ENCODE measurements at places on chromosomes 5 and 9. TPM values are rescaled to one million over a fixed set of nuclear protein-coding genes. Genes with fewer than 3 reads are reported as not detected.

CCDC192 gene
- total RNA-seq = not detected

ADAMTS6 gene
- 0.49 TPM for total RNA-seq

MRPL36 gene
- total RNA-seq = 34.7 TPM

PHF24 gene
- not detected for total RNA-seq

MYMK gene
- total RNA-seq = not detected

IFNA13 gene
- not detected for total RNA-seq

SLC34A3 gene
- total RNA-seq = not detected

GRCh38 chr9:68651280-68651893 is 53.7 kb upstream of the PIP5K1B start:
- no peak for DNase-seq

DNA sequence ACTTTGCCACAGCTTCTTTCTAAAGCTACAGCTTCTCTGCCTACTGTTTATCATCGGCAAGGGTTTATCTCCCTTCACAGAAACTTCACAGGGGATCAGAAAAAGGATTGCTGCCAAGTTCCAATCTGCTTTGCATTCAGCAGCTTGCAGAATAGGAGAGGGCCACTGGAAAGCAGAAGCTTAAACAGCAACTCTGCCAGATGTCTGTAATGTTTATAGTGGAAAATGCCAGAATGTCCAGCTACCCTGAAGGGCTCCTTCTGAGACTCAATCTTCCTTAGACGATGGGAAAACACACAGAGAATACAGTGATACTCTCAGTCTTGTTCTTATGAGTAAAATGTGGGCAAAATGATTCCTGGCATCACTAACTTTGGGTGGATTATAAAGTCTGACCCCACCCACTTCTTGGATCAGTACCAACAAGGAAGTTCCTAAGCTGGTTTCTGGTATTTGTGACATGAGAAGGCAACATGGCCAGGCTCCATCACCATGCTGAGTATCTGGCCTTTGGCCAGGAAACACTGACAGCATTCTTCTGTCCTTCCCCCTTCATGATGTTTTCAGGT is 19.0 kb downstream of the STOM start:
- no peak for DNase-seq

DNA sequence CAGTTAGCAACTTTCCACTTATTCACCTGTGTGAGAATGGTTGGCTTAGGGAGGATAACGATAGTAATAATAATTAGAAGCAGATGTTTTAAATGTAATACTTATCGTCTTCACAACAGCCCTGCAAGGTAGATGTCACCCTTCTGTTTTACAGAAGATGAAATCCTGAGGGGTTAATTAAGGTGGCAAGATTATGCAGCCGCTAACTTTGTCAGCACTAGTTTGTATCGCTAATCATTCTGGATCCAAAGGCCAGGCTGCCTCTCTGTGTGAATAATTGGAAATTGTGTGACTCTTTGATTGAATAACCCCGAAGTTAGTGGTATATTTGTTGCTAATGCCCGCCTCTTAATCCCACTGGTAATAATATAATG is 635 bp downstream of the IFT74 start:
- DNase-seq = no peak

DNA sequence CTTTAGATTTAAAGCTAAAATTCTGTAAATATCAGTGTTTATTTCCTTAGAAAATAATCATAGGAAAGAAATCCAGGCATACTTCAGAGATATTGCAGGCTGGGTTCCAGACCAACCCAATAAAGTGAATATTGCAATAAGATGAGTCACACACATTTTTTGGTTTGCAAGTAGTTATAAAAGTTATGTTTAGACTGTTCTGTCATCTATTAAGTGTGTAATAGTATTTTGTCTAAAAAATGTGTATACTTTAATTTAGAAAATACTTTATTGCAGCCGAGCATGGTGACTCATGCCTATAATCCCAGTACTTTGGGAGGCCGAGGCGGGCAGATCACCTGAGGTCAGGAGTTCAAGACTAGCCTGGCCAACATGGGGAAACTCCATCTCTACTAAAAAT is 6.9 kb upstream of the RIC1 start:
- DNase-seq = no peak

DNA sequence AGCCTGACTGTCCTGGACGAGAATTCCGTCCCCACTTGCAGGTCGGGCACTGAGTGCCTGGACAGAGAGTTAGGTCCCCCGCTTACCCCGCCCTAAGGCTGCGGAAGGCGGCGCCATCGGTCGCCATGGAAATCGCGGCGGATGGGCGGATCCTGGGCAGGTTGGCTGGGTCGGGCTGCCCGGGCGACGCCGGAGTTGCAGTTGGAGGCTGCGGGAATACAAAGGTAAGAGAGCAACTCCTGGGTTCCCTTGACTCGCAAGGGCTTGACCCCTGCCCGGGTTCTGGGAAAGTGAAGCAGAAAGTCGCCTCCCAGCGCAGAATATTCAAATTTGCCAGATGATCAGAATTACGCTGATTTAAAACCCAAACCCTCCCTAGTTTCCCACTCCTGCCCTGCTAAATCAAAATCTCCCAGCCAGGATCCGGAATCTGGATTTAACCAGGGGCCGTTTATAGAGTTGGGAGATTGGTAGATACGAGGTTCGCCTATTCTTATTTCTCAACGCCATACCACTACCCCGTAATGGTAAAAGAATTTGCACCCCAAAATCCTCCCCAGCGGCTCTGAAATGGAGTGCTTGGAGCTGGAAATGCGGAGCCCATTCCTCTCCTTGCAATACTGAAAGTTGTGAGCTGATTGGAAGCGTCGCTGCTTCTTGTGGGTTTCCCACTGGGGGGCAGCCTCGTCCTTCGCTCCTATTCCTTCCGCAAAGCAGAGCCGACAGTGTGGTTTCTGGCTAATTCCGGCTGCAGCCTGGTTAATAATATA is 156.4 kb upstream of the RASEF start:
- DNase-seq = peak; percentile 85

DNA sequence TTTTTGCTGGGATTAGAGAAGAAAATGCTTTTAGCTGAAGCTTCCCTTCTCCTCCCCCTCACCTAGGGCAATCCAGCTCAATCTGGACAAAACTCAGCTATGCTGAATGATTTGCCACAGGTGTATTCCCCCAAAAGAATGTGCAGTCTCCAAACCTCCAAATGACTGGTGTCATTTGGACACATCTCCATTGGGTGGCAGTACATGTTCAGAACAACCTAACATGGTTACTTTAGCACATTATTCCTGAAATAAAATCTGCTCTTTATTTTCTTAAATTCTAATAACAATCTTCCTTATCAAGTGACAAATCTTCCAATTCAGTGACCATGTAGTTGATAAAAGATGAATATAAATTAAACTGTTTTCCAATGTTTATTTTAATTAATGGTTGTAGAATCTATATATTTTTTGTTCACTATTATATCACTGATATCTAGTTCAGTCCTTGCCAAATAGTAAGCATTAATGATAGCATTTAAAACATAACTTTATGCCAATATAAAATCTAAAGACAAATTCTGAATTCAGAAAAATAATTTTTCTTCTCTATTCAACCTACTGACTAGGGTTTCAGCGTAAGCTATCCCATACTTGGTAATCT is 61.3 kb upstream of the MOCS2 start:
- DNase-seq = no peak

GRCh38 chr5:9739135-9739534 is 109.0 kb upstream of the TAS2R1 start:
- DNase-seq = no peak

DNA sequence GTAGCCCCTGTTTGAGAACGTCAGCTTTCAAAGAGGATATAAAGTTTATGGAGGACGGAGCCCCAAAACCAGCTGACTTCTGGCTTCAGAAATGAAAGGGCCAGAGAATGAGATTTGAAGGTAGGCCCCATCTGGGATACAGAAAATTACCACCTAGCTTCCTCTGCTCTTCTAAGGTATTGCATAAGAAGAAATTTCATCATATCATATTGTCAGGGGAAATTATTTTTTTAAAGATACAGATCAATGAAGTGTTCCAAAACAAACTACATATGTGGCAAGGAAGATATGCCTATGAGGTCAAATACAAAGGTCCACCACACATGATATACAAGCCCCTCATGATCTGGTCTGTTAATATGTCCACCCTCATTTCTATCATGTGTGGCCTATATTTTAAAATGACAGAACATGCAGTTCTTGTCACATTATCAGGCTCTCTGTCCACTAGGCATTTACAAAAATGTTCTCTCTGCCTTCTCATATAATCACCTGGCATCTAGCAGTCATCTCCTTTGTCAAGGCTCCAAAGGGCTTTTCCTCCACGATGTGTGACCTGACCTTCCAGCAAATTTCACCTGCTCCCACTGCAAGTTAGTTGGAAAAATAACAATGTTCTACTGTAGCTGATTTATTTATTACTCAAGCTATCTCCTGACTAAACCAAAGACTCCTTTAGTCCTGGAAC is 83.1 kb downstream of the DPYSL3 start:
- DNase-seq = no peak

GRCh38 chr9:127122176-127123063 is at the start of gene ANGPTL2:
TSS of gene ANGPTL2 (minus strand) at chr9:127122635. CDS start at chr9:127108731, 13,904 bp downstream.
- peak; percentile 65 for DNase-seq

DNA sequence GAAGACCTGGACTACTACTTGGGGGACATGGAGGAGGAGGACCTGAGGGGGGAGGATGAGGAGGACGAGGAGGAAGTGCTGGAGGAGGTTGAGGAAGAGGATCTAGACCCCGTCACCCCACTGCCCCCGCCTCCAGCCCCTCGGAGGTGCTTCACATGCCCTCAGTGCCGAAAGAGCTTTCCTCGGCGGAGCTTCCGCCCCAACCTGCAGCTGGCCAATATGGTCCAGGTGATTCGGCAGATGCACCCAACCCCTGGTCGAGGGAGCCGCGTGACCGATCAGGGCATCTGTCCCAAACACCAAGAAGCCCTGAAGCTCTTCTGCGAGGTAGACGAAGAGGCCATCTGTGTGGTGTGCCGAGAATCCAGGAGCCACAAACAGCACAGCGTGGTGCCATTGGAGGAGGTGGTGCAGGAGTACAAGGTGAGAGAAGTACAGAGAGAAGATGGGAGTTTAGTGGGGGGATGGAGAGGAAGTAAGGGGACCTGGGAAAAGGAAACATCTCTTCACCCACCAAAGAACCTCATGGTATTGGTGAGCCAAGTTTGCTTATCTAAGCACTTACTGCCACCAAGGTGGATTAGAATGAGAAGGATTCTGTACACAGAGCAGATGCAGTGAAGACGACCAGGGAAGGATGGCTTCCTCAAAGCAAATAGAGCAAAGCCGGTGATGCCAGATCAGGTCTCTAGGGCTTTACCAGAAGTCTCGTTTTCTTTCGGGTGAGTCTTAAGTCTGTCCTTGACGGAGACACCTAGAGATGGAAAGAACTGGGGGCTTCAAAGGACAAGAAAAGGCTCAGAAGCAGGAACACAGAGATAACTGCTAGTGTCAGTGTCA is 1.5 kb downstream of the TRIM41 start:
- DNase-seq = no peak

- no peak for DNase-seq
Observed at GRCh38 chr9:77022783-77023440, 3.5 kb downstream of the FOXB2 start.

- no peak for DNase-seq
Observed at GRCh38 chr9:95511952-95512708, 4.6 kb downstream of the PTCH1 start.

DNA sequence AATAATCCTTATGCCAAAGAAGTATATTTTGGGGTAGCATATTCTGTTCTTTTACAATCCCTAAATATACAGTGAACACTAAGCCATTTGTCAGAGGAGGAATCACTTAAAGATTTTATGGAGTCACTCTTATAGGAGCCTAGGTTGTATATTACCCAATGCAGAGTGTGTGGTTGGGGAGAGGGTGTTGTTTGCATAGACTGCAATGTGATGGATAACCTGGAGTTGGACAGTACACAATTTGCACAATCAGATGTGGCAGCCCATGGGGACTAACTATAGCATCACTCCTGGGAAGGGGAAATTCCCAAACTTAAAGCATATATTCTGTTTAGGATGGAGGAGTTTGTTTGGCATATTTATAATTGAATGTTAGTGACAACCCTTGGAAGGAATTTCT is 9.6 kb upstream of the NDFIP1 start:
- no peak for DNase-seq

DNA sequence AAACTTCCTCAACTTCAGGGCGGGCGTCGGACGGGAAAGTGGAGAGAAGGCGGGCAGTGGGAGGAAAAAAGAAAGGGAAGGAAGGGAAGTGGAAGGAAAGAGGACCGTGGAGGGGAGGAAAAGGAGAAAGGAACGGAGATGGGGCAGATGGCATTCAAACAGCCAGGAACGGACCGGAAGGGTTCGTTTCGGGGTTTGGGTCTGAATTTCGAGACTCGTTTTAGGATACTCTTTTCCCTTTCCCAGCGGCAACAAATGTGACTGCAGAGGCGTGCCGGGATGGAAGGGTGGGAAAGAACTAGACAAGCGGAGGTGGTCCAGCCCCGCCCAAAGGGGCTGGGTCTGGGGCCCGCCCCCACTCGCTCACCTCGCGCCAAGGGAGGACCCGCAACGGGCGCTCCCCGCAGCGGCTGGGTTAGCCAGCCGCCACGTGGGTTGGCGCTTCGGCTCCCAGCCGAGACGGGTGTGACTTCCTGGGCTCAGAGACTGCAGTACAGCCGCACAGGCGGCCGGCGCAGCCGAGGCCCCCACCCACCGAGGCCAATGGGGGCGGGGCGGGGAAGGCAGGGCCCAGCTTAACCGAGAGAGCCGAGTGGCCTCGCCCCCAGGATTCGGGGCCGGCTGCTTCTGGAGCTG is 2.7 kb downstream of the VCAN start:
- peak; percentile 56 for DNase-seq

DNA sequence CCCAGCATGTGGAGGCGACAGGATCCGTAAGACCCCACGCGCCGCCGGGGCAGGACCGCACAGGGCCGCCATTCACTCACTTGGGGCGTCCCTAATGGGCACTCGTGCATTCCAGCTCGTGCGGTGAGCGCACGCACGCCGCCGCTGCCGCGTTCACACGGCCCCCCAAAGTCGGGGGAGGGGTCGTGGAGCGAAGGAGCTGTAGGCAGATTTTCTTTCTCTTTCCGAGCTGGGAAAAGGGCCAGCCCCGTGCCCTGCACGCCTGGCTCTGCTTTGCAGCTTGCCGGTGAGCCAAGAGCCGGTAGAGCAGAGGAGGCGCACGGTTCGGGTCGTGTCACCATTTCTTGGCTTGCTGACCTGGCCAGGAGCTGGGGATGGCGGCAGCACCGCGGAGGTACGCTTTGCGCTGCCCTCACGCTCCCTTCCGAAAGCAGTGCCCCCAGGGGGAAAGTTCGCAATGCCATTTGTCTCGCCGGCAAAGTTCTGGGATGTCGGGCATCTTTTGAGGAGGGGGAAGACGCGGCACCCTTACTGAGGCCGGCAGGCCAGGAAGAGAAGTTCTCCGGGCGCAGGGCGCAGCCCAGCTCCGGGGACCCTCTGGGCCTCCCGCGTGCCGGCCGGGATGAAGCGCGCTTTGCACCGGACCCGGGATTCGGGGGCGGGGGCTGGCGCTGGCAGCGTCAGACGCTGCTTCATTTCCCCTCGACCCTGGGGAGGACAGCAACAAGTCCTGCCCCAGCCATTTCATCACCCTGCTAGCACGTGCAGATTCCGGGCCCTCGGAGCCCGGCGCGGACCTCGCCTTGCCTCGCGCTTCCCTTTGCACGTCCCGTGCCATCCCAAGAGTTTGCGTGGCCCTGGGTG is 898 bp downstream of the STC2 start:
- DNase-seq = no peak
